CD4-positive, alpha-beta T cell treated with Interleukin-4 for 1 hour (primary cell): ENCODE measurements at places on chromosomes 3 and 15.

GRCh38 chr15:80455668-80456442, 51.7 kb downstream of the ARNT2 start:
- DNase-seq = peak; percentile 55

DNA sequence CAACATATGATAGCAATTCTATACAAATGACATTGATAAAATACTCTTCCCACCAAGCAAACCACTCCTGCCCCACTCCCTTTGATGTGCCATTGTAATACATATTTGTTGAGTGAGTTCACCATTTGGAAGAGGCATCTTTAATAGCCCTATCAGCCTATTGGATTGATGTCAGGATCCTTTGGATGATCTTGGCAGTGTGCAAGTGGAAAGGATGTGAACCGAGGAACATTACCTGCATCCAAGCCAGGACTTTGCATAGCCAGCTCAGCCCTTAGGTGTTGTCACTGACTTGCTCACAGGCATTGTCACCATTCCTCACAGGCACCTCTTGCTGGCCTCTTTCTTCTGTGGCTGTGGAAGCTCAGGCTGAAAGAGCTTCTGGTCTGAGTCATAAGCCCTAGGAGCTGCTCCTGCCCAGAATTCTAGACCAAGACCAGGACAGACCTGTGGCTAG, 16.5 kb upstream of the TIMP4 start:
- no peak for DNase-seq

- DNase-seq = no peak
Observed at GRCh38 chr15:101124731-101125451, 127.0 kb downstream of the CHSY1 start.

DNA sequence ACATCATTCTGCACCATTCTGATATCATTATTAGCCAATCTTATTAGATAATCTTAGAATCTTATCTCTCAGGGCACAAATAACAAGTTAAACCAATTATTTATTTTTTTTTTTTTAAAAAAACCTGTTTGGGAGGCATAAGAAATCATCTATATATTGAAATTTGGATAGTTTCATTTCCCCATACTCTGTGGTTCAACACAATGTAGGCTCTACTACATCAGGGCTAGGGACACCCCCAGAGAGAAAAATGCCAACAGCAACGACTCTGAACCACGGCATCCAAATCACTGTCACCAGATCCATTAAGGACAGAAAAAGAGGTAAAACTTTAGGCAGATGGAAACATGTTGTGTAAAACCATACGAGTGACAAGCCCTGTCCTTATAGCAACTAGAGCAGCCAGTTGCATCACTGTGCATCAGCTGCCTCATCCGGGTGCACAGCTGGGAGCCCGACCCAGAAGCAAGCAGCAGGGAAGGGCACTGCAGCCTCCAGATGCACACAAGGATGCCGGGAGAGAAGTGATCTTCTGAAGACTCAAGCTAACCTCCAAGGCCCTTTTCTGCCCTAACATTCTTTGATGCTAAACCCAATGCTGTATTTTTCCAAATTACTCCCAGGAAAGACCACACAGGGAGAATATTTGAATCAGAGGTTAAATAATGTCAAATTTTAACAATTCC, 381.1 kb downstream of the CTNNB1 start:
- no peak for DNase-seq

GRCh38 chr3:48738926-48739616, 22.1 kb upstream of the IP6K2 start:
- DNase-seq = no peak

DNA sequence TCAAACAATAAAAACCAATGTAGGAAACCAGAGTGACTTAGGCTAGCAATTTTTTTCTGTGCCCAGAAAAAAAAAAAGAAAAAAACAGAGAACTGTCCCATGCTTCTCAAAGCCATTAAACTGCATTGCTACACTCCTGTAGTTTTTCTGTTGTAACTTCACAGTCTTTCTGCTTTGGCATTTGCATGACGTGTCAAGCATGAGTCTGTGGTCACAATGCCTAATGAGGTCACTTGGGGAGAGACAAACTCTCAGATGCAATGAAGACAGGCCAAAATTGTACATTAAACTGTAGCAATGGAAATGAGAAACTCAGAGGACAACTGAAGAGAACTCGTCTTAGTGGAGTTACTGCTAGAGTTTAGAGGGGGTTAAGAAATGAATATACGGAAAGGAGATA, 30.8 kb downstream of the CCDC80 start:
- DNase-seq = no peak

DNA sequence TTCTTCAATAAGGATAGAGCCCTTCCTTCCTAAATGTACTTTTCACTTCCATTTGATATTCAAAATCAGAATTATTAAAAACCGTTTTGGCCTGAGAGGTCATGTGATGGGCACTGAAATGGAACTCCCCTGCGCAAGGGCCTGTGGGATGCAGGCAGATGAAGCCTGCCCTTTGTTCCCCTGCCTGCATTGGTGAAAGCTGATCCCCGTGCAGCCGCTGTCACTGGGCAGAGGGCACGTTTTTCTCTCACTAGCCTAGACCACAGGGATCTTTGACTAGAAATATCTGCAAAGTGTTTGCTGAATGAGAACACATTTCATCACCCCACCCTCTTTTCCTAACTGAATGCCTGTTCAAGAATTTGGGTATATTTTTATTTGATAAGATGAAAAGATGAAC, 74.9 kb downstream of the TIPARP start:
- no peak for DNase-seq

DNA sequence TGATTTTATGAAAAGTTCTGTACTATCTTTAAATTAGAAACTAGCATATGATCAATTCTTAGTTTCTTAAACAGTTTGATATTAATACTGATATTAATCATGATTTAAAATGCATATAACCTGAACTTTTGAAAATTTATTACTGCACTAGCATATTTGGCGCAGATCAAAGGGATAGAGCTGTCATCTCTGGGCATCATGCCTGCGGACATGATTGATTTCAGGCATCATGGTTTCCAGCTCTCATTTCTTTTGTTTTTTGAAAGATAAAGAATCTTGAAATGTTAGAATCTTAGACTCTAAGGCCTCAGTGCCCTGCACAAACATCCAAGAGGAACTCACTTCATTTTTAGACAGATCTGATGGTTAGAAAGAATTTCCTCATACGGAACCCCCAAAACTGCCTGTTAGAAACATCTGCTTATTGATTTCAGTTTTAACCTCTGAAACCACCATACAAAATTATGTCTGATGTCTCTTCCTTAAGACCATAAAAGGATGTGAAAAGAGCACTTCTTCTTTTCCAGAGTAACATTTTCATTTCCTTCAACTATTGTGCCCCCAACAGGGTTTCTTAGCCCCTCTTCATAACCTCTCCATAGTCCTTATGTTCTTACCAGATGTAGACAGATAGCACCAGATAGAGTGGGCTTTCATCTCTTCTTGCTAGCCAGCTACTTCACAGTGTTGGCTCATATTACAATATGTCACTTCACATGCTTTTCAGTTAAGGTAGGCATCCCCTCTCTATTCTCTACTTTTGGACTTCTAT, 110.8 kb downstream of the BBX start:
- DNase-seq = no peak

- peak; percentile 70 for DNase-seq
Observed at GRCh38 chr15:65981837-65982626, 112.7 kb downstream of the RAB11A start.

GRCh38 chr3:861721-862120, 231.1 kb upstream of the CNTN6 start:
- no peak for DNase-seq

GRCh38 chr15:75662823-75663519, 15.3 kb downstream of the SNX33 start:
- no peak for DNase-seq

- no peak for DNase-seq
Observed at GRCh38 chr3:156617145-156617544, 57.2 kb upstream of the TIPARP start.

DNA sequence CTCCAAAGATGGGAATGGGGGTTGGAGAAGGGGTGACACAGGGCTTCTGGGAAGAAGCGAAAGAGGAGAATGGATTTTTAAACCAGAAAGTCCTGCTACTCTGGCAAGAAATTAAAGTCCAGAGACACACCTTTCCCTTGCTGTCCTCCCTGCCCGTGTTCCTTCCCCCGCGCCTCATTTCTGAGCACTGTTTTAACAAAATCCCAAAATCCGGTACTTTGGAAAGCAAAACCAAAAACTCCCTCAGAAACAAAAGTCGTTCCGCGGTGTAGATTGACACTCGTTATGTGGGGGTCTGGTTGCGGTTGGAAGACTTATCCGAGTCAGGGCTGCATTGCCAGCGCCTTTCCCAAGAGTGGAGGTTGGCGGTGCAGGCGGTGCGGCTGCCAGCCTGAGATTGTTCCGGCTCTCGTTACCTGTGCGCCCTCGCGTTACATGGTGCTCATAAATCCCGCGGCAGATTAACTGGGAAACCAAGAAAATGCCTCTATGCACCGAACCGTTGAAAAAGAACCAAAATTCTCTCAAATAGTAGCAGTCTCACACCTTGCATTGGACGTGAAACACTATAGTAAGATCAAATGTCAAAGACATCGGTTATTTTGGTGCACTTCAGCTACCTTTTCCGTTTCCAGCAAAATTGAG, 217.7 kb downstream of the MEIS2 start:
- no peak for DNase-seq

DNA sequence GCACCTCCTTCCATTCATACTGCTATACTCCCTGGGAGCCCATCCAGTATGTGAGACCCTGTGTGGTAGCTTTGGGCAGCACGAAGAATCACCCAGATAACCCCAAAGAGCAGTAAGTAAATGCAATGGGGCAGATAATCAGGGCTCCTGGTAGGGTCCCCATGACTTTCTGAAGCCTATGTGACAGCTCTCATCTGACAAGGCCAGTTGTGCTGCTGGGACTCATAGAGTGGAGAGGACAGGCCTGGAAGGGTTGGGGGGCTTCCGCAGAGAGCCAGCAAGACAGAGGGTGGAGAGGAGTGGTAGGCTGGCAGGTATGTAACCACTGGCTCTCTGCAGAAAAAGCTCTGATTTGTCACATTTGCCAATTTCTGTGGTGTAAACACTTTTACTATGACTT, 3.2 kb upstream of the SLC6A20 start:
- no peak for DNase-seq

DNA sequence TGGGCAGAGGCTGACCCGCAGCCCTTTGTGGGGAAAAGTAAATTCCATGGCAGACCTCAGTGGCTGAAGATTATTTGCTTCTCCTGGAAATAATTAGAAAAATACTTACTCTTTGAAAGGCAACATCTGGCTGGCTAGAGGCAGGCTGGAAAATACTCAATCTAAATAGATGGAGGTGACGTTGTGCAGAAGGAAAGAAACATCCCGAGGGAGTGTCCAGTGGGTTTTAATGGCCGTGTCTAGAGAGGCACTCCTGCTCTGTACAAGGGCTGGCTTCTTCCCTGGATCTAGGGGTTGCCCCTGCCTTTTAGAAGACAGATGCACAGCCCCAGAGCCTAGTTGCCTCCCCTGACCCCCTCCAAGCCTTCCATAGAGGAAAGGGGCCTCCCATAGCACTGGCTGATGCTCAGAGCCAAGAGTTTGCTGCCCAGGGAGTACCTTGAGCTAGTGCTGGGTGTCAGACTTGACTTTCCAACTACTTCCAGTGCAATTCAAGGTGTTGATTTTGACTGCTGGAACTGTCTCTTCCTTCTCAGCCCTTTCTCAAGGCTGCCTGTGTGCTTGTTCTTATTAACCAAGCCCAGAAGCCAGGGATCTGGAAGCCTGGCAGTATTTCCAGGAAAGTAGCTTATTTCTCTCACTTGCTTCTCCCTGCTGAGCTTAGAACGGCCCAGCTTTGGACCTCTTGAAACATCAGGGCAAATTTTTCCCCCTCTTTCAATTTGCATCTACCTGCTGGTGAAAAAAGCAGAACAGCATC, 27.4 kb downstream of the CGNL1 start:
- DNase-seq = no peak

- no peak for DNase-seq
Observed at GRCh38 chr15:58742022-58742813, 7.3 kb downstream of the ADAM10 start.

DNA sequence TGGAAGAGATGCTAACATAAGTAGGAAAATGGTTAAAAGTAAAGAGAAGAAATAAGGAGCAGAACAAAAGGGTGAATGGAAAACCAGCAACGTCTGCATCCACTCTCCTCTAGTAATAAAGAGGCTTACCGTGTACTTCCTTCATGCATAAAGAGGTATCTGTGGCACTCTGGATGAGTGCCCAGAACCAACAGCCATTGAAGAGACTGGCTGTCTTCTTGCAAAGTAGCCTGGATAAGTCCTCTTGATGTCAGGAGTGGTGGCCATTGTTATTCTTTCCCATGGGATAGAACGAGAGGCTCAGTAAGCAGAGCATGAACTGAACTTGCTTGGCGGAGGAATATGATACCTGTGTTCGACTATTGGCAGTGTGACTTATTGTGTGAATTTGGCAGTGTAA, 186.2 kb upstream of the RASGRP1 start:
- DNase-seq = no peak

- no peak for DNase-seq
Observed at GRCh38 chr3:11434017-11434526, 161.9 kb downstream of the ATG7 start.

GRCh38 chr15:40110866-40111550, 2.3 kb upstream of the BMF start:
- DNase-seq = no peak

- no peak for DNase-seq
Observed at GRCh38 chr3:170346481-170347392, 10.8 kb upstream of the SKIL start.

- DNase-seq = no peak
Observed at GRCh38 chr3:34022147-34022546, 223.7 kb downstream of the PDCD6IP start.

DNA sequence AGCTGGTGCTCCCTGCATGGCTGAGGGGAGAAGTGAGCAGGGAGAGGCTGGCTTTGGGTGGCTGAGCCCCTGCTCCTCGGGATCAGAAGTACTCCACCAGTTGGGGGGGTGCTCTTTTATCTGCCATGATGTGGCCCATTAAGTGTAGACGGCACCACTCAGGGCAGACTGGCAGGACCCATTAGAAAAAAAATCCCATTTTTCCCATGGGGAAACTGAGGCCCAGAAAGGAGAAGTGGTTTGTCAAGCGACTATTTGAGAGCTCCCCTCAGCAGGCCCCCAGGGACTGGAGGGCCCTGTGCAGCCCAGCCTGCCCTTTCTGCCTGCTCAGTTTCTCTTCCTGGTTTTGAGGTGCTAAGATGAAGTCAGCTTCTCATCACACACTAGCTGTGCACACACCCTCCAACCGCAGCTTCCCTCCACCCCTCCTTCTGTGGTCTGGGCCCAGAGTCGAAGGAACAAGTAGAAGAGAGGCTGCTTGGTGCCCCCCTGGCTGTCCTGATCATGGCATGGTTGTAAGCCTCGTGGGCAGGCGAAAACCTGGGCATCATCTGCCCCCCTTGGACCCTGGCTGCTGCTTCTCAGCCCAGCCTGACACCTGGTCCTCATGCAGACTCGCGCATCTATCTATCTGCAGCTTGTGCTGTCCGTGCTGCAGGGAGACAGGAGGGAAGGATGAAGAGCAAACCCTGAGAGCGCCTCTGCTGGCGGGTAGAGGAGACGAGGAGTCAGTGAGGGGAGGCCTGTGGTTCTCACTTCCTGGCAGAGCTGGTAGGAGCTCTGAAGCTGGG, 5.6 kb downstream of the CSK start:
- DNase-seq = peak; percentile 91
